Stimulated activated CD4-positive, alpha-beta T cell treated with anti-CD3 and anti-CD28 coated beads, Interleukin-15, amount 100 ng/mL, for 48 hours (primary cell): ENCODE measurements at places on chromosomes 1 and 21.

DNA sequence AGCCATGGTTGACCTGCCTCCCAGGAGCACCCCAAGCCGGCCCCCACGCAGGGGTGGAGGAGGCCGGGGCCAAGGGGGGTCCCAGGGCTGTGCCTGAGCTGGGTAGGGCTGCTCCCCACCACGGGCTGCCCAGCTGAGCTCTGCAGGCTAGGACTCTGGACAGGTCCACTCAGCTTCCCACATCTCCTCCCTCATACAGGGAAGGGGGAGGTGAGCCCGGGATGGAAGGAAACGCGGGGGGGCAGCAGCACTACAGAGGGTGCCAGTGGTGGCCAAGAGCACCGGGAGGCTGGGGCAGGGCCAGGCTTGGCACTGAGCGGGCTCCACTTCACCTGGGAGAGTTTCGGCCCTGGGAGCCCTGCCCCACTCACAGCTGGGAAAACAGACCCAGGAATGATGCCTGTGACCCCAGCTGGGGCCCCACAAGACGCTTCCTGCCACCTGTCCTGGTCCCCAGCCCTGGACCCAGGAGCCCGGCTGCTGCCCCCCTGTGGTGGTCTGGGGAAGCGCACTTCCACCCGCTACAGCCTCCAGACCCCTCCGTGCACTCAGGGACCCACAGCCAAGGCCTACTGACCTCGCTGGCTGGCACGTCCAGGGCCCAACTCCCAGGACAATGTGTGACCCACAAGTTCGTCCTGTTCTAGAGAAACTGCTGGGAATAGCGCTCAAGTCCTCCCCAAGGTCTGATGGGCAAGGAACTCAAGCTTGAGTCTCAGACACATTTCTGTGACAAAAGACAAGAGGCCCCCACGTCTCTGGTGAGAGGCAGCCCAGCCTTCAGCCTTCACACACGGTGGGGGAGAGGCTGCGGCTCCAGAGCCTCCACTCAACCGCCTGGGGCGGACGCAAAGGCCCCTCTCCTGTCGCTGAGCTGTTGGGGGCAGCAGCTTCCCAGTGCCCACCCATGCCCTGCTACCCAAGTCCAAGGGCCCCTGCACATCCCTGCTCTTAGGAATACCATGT is 3.0 kb downstream of the AURKAIP1 start:
- DNase-seq, result peak; percentile 40

DNA sequence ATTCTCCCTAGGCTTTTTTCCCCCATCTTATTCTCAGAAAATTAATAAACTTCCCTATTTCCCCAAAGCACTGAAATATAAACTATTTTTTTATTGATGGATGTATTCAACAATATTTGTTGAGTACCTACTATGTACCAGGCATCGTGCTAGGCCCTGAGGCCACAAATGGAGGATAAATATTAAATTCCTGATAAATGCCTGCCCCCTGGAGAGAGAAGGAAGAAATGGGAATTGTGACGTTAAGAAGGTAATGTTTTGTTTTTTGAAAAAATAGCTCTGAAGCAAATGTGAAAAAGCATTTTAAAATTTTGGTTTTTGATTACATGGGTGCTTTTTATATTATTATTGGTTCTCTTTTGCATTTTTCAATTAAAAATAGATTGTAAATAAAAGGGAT is 60.5 kb upstream of the DPT start:
- DNase-seq, result no peak

GRCh38 chr21:42294273-42294880 is 20.8 kb downstream of the TFF3 start:
- no peak for DNase-seq

DNA sequence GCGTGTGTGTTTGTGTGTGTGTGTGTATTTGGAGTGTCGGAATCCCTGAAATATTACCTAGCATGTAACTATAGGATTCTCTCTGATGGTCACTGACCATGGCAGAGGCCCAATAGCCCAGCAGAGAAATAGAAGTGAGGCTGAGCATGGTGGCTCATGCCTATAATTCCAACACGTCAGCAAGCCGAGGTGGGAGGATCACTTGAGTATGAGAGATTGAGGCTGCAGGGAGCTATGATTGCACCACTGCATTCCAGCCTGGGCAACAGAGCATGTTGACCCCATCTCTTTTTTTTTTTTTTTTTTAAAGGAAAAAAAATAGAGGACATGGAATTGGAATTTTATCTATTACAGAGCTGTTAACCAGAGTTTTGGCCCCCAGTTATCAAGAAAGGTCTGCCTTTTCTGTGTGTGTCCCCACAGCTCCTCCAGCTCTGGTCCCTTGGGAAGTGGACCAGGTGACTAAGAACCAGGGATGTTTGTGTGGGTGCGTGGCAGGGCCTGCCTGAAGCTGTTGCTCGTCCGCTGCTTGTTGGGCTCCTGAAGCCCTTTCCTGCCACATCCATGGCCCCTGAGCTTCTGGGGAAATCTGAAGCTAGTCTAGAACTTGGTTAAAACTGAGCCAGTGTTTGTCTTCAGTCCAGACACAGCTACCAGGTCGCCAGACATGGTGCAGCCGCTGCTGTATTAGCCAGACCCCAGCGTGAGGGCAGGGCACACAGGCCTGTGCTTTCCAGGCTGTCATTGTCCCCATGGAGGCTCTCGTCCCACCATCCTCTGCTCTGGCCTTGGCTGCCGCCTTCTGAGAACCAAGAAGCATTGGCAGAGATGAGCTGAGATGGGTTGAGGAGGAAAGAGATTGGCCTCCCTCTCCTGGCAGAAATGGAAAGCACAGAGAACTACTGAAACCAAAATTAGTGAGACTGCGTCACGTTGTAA is 25.5 kb downstream of the CAPN9 start:
- DNase-seq, result no peak

- no peak for DNase-seq
Measured at GRCh38 chr1:179202161-179202560, 27.3 kb downstream of the ABL2 start.

DNA sequence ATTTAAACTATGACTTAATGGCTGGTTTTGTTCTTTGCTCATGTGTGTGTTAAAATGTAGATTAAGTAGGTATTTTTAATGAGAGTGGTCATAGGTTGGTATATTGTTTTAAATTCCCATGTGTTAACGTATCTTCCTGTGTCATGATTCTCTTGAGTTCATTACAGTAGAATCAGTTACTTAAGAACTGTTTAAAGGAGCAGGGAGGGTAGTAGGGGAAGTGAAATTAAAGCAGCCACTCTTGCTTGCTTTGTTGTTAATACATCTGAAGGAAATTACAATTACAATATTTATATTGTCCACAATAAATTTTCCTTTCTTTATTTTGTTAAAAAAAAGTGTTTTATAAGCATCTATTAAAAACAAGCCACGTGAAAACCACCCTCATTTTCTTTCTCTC is 119.2 kb upstream of the KIAA1614 start:
- no peak for DNase-seq

- no peak for DNase-seq
Measured at GRCh38 chr1:41853907-41854306, 64.8 kb downstream of the HIVEP3 start.

DNA sequence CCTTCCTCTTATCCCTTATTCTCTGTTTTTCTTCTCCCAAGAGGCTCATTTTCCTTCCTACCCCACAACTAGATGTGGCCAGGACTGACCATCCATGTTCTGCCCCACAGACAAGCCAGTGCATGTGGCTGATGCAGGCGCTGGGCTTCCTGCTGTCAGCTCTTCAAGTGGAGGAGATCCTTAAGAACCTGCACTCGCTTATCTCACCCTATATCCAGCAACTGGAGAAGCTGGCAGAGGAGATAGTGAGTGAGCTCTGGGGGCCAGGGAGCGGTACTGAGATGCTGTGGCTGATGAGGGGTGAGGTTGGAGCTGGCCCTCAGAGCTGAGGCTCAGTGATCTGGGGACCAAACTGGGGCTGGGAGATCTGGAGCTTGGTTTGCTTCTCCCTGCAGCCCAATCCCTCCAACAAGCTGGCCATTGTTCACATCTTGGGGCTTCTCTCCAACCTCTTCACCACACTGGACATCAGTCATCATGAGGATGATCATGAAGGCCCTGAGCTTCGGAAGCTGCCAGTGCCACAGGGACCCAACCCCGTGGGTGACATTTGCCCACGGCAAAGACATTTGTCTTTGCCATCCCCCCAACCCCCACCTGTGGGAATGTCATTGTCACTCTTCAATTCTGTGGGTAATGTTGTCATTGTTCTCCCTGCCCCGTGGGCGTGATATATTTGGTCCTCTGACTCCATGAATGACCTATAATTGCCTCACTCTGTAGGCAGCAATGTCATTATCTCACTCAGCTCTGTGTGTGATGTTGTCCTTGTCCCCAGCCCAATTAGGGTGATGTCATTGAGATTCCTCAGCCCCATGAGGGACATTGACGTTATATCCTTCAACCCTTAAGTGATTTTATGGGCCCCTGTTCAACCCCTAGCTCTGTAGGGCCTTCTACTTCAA is 11.2 kb upstream of the DPH2 start:
- no peak for DNase-seq

DNA sequence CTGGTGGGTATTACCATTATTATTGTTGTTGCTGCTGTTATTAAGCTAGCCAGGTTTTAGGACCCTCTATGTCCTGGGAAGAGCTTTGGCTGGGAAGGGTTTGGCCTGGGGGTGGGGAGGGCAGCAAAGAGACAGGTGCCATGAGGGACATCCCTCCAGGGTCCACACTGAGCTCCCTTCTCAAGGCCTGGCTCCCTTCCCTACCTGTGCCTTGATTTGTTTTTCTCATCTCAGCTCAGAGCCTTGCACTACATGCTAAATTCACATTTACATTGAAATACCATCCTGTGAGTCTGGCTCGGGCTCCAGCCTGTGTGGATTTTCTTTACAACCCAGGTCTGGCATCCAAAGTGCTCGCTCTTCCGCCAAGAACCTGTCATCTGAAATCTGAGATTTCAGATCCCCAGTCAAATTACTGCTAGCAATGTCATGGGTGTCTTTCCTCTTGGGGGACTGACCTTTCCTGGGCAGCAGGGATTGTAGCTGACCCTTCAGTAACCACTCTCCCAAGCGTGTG is 536.3 kb downstream of the PTPRU start:
- DNase-seq, result no peak
